ENCODE measurements at places on chromosomes 6 and 20. TPM values are rescaled to one million over a fixed set of nuclear protein-coding genes. Genes with fewer than 3 reads are reported as not detected.

GRCh38 chr20:34141293-34141692, 29.2 kb upstream of the EIF2S2 start:
- no peak for DNase-seq

DNA sequence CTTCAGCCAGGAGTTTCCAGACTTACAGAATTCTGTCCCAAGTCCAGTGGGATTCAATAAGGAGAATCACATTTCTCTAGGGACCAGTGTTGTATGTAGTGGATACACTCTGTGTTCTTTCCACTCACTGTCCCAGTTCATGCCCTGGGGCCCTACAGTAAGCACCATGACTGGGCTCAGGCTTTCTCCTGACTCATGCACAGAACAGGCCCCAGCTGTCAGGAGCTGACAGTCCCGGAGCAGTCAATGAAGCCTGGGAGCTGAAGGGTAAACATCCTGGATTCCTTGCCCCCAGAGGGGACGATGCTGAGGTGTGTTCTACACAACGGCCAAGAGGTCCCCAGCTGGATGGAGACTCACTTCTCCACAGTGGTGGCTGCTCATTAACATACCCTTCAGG, 40.2 kb upstream of the LRFN2 start:
- no peak for DNase-seq

DNA sequence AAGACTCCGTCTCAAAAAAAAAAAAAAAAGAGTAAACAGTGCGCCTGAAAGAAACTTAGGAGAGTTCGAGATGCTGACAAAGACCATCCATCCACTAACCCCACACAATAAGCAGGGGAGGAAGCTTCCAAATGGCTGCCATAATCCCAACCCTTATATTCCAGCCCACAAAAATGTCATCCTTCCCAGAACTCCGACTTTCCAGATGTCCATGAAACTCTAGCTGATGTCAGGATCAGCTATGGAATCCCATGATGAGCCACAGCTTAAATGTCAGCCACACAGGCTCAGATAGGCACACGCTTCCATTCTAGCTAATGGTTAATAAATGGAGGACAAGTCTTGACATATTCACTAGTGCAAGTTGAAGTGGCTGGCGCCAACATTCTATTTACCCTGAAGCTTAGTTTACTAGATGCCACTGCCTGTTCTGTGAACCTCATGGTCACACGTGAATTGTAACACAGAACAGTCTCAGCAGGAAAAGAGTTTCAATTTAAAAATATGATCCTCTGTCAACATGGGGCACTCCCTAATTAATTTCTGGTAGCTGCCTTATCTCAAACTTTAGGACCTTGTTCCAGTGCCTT, 75.5 kb downstream of the FOXF2 start:
- DNase-seq = no peak

DNA sequence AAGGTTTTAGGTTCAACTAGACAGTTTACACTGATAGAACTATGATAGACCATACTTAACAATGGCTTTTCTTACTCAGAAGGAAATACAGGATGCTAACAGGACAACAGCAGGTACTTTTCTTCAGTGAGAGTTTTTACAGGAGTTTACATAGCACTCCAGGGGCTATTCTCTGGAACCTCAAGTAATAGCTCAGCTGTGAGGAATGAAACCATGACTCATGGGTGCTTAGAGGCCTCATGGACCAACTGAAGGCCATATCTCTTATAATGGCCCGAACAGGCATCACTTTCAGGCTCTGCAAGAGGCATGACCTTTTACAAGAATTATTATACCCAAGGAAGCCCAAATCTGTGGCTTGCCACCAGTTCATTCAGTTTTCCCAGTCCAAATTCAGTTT, 31.8 kb downstream of the TREML1 start:
- no peak for DNase-seq

- no peak for DNase-seq
These were observed 26.4 kb upstream of the UST start for GRCh38 chr6:148720406-148720805.

GRCh38 chr6:16511723-16512489, 249.4 kb downstream of the ATXN1 start:
- DNase-seq = no peak

DNA sequence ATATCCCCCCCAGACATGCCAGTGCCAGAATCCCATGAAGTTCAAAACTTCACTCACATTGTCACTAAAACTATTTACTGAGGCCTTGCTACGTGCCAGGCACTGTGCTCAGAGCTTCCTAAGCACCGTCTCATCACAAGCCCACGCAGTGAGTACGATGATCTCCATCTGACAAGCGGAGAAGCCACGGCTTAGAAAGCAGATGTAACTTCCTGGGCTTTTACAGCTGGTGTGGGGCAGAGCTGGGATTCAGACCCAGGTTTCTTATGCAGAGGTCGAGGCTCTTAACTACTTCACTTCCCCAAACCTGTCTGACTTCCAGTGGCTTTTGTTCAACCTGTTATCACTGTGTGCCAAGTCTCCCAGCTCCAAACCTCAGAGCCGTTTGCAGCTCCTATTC, 8.3 kb downstream of the MDGA1 start:
- DNase-seq = no peak

DNA sequence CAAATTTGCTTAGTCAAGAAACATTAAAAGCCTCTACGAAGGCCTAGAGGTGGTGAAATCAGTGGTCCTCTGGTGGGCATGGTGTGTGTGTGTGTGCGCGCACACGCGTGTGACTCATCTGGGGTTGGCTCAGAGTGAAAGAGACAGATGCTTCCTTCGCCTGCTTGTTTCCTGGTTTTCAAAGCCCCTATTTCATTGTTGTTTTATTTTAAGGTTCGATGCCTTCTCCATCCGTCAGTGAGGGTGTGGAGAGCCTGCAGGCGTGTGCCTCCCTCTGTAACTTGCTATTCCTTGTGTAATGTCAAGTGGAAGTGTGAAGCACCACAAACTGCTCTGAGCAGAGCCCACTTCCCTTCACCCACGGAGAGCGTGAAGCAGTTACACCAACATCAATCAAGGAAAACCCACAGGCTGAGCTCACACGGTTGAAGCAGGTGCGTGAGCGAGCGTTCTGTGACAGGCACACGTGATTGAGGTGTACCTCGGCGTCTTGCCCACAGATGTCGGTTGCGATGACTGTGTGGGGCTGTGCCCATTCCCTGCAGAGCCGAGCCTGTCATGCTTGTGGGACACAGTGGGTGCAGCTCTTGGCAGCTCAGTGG, 233.9 kb downstream of the PRL start:
- peak; percentile 48 for DNase-seq

DNA sequence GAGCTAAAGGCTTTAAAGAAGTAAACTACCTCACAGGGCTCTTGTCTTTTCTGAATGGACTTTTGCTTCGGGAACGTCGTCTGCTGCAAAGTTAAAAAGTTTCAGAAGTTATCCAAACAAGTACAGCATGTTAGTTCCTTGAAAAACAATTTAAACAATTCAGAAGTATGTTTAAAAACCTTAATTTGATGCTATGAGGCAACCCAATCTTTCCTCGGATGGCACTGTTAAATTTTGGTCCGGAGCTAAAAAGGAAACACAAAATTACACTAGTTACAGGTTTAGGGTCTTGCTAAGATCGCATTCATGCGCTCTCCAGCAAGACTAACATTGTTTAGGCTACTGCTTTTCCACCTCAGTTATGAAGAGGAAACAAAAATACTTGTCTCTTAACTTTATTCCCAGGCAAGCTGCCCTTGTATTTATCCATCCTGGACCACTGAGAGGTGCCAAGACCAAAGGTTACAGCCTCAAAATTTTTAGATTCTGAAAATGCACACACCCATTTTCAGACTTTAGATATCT, 12.7 kb downstream of the RBM39 start:
- DNase-seq = no peak

- no peak for DNase-seq
These were observed 47.4 kb upstream of the SAMD3 start for GRCh38 chr6:130269969-130270635.

DNA sequence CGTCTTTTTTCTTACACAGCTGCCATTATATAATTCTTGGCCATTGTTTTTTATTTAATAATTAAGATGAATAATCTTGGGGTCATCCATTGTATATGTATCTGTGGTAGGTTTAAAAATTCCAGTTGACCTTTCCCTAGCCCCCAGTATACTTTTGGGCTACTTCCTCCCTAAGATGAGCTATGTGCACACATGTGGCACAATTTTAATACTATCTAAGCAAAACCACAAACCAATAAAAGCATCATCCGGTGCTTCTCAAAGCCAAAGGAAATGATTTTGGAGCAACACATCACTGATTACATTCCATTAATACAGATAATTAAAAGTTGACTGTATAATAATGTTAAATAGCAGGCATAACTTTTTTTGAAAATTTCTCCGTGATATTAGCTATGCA, 161.2 kb downstream of the ATXN1 start:
- DNase-seq = no peak

DNA sequence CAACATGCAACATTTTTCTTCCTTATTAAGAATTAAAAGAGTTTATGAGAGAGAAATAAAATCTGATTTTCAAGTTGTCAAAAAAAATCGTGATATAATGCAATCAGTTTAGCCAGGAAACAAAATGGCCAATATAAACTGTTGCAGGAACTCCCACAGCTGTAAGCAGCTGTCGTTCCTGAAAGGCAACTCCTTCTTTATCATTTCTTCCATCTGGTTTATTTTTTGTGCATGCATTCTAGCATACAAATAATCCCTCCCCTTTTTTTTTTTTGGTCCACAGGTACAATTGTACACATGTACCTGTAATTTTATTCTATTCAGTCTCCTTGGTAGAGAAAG, 19.7 kb downstream of the TRAF3IP2 start:
- no peak for DNase-seq

DNA sequence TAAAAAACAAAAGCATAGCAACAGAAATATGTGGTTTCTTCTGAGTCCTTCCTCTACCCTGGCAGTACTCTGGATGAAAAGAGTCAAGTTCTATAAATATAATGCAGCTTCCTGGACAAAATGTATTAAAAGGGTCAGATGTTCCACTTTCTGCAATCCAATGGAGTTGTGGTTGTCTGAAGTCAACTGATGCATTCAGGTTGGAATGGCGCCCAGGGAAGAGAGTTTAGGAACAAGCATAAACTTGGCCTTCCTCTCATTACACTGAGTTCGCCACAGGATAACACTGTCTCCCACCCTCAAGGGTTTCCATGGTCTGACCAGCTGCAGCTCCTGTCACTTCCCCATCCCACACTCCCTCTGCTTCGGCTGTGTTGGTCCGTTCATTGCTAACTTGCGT, 66.4 kb downstream of the PLEKHG1 start:
- no peak for DNase-seq

The NKAIN2 gene
- not detected for total RNA-seq

Measured in dermis microvascular lymphatic vessel endothelial cell (primary cell).